ENCODE measurements at places on chromosomes 6 and 20. TPM values are rescaled to one million over a fixed set of nuclear protein-coding genes. Genes with fewer than 3 reads are reported as not detected.

RIPOR2 gene
- total RNA-seq = 19.4 TPM

OR5V1 gene
- total RNA-seq = not detected

LHFPL5 gene
- not detected for total RNA-seq

CNR1 gene
- total RNA-seq = 6.1 TPM

EPHA7 gene
- total RNA-seq = 2.7 TPM

SAPCD1 gene
- total RNA-seq = not detected

PROCR gene
- 104 TPM for total RNA-seq

SALL4 gene
- total RNA-seq = not detected

TBX18 gene
- 9.8 TPM for total RNA-seq

DEFB132 gene
- total RNA-seq = not detected

HMGCLL1 gene
- total RNA-seq = 1.7 TPM

CD24 gene
- total RNA-seq = 86.9 TPM

TMC2 gene
- total RNA-seq = not detected

LY6G5B gene
- 7.4 TPM for total RNA-seq

DNA sequence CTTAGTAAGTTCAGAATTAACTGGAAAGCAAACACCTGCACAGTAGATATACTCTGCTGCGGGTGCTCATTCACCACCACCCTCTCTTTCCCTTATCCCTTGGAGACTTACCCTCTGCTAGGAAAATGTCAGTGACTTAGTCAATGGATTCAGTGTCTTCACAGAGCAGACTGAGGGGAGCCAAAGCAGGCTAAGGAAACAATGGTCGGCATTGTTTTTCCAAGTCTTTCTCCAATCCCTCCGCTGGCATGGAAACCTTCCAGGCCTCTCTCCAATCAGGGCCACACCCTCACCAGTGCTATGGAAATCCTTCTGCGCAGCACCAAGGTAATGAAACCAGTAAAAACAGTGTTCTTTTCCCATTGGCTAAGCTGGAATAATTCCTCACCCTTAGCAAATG is 531.2 kb downstream of the TFAP2B start:
- DNase-seq = no peak

DNA sequence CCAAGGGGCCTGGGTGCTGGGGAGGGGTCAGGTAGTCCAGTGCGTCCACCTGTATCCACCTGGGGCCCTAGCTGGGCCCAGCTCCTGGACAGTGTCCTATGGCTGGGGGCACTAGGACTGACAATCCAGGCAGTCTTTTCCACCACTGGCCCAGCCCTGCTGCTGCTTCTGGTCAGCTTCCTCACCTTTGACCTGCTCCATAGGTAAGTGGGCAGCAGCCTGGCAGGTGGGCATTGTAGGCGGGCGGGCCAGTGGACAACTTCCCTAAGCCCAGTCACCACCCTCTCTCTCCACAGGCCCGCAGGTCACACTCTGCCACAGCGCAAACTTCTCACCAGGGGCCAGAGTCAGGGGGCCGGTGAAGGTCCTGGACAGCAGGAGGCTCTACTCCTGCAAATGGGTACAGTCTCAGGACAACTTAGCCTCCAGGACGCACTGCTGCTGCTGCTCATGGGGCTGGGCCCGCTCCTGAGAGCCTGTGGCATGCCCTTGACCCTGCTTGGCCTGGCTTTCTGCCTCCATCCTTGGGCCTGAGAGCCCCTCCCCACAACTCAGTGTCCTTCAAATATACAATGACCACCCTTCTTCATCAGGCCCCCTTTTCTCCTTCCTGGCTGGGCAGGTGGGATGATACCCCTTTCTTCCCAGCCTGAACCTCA is 584 bp downstream of the C20orf141 start:
- DNase-seq = no peak

GRCh38 chr6:45472382-45472781 is 94.6 kb upstream of the SUPT3H start:
- DNase-seq = no peak

- no peak for DNase-seq
These were observed 126.0 kb upstream of the KCNG1 start for GRCh38 chr20:51148941-51149340.

DNA sequence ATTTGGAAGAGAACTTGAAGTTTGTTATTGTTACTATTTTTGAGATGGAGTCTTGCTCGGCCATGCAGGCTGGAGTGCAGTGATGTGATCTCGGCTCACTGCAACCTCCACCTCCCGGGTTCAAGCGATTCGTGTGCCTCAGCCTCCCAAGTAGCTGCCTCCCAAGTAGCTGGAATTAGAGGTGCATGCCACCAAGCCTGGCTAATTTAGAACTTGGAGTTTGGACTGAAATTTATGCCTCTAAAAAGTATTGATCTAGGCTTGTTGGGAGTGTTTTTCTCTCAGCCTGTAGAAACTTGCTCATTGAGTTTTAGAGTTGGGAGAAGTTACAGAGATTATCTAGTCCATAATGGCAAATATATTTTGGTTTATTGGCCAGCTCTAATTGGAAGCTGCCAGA is 4.1 kb downstream of the ITCH start:
- DNase-seq = no peak

GRCh38 chr6:50720623-50721022 is 7.3 kb downstream of the TFAP2D start:
- DNase-seq = no peak

GRCh38 chr6:89559487-89559886 is 79.1 kb downstream of the LYRM2 start:
- DNase-seq = no peak

GRCh38 chr20:24656391-24656790 is 187.0 kb downstream of the SYNDIG1 start:
- DNase-seq = no peak

DNA sequence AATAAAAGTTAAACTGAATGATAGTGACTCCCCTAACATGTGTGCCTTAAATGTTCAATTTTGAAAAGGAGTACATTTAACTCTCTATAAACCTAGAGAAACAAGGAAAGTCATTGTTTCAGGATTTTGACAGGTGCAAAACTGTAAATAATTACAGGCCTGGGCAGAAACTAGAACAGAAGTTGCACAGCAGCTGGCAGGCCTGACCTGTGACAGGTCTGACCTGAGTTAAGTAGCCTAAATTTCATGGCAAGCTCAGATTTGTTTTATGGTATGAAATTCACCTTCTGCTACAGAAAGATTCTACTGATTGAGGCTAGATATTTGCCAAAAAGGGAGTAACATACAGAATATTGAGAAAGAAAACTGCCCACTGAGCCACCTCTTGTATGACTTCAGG is 166.1 kb downstream of the CDKAL1 start:
- DNase-seq = no peak

- no peak for DNase-seq
These were observed 5.6 kb downstream of the NR2E1 start for GRCh38 chr6:108171291-108171917.

DNA sequence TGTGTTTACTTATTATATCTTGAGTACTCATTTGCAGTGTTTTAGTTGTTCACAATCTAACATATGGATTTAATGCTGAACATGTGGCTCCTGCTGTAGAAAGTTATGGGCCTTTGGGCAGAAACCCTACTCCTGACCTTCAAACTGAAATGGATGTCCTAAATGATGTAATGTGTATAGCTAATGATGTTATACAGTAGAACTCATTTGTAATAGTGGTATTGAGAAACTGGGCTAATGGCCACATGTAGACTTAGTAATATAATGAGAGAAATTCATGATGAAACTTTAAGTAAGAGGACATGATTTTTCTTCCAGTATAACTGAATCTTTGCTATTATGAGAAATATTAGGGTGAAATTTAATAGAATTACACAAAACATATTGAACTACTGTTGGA is 121.3 kb upstream of the PTPRK start:
- DNase-seq = no peak

GRCh38 chr6:83860782-83861495 is 1.4 kb downstream of the CYB5R4 start:
- DNase-seq = no peak

DNA sequence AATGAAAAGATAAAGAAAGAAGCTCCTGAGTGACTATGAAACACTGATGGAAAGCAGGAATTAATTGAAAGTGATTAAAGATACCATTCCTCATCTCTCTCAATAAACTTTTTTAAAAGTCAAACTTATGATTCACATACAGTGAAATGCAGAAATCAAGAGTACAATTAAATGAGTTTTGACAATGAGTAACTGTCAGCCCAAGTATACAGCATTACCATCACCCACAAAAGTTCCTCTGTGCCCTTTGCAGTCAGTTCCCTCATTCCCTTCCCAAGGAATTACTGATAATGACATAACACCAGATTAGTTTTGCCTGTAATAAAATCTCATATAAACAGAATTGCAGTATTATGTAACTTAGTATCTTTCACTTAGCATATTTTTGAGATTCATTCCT is 44.5 kb downstream of the ATG5 start:
- DNase-seq = no peak

GRCh38 chr6:36239774-36240173 is 30.1 kb upstream of the PNPLA1 start:
- DNase-seq = no peak

DNA sequence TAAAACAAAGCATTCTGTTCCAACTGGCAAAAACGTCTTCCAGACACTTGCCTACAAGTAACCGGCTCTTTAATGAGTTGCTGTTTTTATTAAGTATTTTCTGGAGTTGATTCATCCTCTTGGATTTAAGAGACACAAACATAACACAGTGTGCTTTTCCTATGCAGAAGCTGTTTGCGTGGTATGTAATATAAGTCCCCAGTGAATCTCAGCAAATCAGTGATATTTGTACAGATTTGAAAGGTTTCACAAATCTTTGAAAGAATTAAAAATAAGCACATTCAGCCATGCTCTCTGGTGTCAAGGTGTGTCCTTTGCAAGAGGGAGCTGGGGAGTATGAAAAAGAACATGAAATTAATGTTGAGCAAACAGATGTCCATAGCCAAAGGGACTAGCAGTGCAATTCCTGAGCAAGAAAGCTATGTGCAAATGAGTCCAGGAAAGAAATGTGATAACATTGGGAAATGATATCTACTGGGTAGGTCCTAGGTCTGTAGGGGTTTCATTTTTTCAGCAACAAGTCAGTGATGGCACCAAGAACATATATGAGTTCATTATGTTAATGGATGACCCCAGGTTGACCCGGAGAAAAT is 170.1 kb upstream of the PHACTR1 start:
- no peak for DNase-seq

DNA sequence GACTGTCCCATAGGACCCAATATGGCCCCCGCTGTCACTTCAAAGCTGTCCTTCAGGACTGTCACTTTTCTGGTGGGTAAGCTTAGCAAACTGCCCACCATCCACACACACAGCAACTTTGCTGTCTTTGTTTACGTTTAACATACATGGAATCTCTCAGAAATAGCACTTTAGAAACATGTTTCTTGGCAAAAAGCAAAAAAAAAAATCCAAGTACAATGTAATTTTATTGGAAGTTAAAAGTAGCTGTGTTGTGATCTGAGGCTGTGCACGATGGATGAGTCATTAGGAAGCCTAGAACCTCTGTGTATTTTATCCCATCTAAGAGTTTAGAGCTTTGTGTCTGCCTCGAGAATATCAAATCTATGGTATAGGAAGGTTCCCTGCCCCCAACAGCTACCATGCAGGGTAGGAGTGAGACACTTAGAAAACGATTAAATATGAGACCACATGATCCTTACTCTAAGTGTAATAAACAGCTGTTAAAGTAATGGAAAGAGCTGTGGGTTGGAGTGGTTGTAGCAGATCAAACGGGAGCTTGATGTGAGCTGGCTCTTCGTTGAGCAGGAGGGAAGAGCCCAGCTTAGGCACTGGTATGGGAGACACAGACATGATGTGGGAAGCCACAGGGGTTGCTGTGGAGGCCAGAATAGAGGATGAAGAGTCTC is 119.5 kb downstream of the PLEKHG1 start:
- DNase-seq = no peak

DNA sequence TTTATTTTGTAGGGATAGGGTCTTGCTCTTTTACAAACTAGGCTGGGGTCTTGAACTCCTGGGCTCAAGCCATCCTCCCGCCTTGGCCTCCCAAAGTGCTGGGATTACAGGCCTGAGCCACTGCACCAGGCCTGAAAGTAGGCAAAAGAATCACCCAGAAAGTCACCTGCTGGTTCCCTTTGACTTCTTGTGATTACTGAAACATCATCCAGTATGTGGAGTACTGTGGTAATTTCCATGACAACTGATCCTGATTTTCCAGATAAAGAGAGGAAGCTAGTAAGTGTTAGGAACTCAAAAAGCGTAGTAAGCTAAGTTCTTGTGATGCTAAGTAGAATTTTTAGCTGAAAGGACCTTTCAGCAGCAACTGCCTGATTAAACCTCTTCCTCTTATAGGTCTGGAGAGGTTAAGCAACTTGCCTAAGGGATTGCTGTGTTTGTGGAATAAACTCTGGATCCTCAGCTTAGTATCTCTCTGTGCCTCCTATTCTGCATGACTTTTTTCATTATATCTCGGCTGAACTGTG is 16.8 kb downstream of the RALY start:
- no peak for DNase-seq

- DNase-seq = no peak
These were observed 57.7 kb upstream of the HFE start for GRCh38 chr6:26029570-26029856.

GRCh38 chr6:116766506-116767176 is 1.1 kb upstream of the FAM162B start:
- DNase-seq = no peak

DNA sequence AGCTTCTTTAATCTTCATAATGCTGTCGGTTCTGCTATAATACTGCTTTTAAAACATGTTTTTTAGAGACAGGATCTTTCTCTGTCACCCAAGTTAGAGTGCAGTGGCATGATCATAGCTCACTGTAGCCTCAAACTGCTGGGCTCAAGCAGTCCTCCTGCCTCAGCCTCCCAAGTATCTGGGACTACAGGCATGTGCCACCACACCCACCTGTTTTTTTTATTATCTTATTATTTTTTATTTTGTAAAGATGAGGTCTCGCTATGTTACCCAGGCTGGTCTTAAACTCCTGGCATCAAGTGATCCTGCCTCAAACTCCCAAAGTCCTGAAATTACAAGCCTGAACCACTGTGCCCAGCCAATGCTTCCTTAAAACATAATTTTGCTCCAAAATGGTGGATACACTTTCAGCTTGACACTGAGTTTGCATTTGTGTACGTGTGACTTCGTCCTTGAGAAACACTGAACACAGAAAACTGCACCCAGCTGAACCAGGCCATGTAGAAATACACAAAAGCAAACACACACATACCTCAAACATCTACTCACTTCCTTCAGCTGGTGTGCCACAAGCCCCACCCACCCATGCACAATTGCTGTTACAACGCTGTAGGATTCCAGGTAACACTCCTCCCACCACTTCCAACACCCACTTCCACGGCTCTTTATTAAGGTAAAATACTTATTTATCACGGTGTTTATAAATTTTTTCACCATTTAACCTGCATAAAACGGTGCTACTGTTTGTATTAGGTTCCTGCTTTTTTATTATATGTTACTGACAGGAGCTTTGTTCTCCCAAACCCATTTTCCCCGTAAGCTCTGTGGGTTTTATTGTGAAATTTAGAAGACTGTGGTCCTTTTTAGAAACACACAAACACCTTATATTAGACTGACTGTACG is 109.1 kb downstream of the TSHZ2 start:
- DNase-seq = no peak

- DNase-seq = no peak
These were observed 6.0 kb upstream of the HMGN3 start for GRCh38 chr6:79240509-79240908.

DNA sequence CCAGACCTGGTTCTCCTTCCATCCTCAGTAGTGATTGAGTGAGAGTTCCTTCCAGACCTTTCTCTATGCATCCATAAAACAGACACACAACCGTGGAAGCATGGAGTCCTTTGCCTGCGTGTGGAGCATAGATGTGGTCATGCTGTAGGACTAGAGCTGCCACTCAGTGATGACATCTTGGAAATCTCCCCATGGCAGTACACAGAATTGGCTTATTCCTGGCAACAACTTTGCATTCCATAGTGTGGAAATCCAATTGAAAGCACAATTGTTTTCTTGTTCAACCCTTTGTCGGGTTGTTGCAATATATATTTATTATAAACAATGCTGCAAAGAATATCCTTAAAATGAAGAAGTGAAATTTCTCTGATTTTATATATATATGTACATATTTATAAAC is 547.8 kb downstream of the CDH26 start:
- no peak for DNase-seq

Data from vagina (tissue), 2 donors.